ENCODE measurements at places on chromosomes 13 and 19.

DNA sequence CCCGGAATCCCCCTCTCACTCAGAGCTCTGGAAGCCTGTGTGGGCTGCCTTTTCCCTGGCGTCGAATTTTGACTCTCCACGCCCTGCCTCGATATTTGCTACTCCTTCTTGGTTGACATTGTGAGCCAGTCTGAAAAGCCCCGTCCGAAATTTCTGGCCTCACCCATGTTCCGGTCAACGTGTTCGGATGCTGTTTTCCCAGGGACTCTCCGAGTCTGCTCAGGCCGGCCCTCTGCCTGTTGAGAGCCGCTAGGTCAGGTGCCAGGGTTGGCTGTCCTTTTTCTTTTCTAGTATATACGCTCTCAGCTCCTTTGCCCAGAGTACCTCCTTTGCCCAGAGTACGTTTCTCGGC, 6.8 kb upstream of the DGKH start:
- peak; percentile 11 for DNase-seq

GRCh38 chr13:47661076-47661475, 340.0 kb downstream of the SUCLA2 start:
- no peak for DNase-seq

DNA sequence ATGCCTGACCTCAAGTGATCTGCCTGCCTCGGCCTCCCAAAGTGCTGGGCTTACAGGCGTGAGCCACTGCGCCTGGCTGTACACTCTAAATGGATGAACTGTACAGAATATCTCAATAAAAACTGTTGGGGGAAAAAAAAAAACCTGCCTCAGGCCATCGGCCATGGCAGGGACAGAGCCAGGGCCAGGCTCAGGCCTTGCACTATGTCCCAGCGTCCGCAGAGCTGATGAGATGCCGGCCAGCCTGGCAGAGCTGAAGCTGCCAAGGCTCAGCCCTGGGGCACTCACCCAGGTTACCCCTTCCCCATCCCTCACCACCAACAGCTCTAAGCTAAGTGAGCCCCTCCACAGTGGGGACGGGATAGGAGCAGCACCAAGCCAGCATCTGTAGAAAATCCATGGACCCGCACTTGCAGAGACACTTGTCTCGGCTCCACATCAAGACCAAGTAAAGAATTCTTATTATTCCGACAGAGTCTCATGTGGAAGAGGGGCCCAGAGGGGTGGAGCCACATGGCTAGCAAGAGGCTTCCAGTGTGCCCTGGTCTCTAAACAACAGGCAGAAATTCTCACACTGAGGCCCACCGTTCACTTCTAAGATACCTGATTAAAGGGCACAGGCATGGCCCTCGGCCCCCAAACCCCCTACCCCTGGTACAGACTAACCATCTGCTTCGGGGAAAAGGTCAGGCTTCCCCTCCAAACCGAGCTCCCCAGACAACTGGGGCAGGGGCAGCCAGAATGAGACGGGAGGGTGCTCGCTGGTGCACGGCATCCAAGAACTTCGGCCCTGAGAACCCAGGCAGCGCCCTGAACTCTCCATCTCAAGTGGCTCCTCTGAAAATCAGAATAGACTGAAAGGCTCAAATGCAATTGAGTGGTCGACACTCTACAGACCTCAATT, 5.8 kb downstream of the PPP6R1 start:
- DNase-seq: no peak

GRCh38 chr13:22562116-22562515, 618.7 kb upstream of the SGCG start:
- DNase-seq: no peak

DNA sequence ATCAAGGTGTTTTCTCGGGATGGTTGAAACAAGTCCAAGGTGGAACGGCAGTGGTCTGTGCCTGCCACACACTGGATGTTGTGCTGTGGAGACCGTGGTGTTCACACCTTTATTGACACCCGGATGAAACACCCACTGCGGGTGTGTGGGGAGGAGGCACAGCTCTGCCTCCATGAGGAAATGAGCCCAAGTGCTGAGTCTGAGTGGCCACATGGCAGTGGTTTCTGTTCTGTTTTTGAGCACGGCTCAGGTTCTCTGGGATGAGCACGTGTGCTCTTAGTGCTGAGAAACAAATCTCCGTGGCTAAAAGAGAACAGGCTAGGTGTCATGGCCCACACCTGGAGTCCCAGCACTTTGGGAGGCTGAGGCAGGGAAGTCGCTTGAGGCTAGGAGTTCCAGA, 29.5 kb downstream of the UPF1 start:
- no peak for DNase-seq

GRCh38 chr13:52944697-52945096, 83.9 kb upstream of the OLFM4 start:
- DNase-seq: no peak
